ENCODE measurements at places on chromosomes 16 and 17. TPM values are rescaled to one million over a fixed set of nuclear protein-coding genes. Genes with fewer than 3 reads are reported as not detected.

DNA sequence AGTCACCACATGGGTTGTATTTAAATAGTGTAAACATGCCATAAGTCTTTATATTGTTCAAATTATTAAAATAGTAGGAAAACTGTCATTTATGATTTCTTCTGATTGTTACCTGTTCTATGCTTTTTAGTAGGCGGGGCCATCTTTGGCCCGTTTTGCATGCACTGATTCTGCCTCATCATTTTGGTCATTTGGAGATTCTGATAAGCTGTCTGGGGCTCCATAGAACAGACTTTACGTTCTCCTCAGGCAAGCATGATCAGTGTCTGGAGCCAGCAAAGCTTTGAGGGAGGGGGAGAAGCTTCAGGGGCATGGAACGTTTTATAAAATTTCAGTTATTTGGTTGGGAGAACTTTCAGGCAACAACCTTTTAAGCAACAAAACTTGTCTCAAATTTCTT lies 8.8 kb downstream of the NDEL1 start:
- no peak for DNase-seq

DNA sequence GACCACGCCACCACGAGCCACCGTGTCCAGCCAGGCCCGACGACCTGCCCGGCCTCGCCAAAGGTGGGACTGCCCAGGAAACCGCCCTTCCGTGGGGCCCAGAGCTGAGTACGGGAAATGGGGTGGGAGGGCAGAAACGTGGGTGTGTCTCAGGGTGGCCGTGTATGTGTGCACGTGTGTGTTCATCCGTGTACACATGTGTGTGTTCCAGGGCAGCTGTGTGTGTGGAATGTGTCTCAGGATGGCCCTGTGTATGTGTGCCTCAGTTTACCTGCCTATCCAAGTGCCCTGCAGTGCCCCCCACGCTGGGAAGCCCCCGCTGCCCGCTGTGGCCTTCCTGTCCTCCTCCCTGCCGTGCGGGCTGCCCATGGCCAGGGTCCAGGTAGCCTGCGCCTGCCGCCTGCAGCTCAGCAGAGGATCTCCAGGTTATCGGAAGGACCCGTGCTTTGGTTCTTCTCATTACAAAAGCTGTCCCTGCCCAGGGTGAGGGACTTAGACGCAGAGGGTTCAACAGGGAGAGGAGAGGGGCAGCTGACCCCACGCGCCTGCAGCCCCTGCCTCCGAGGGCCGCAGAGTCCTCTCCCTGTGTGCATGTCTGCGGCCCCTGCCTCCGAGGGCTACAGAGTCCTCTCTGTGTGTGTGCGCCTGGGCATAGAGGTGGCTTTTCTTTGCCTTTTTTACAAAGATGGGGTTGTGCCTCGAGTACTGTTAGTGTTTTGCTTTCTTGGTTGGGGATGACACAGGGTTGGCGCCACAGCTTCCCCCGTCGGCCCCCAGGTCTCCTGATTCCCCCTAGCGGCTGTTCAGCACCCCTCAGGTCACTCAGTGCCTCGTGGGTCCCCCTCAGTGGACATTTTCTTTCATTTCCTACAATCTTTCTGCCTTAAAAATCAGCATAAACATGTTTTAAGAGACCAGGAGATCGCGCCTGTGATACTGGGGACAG lies 23.6 kb downstream of the ZNF469 start:
- no peak for DNase-seq

- DNase-seq, result no peak
Observed at GRCh38 chr17:69473841-69474831, 59.6 kb downstream of the MAP2K6 start.

ALOX12 gene
- 1.0 TPM for total RNA-seq

- no peak for DNase-seq
Observed at GRCh38 chr17:8976638-8977037, 11.1 kb upstream of the PIK3R5 start.

DNA sequence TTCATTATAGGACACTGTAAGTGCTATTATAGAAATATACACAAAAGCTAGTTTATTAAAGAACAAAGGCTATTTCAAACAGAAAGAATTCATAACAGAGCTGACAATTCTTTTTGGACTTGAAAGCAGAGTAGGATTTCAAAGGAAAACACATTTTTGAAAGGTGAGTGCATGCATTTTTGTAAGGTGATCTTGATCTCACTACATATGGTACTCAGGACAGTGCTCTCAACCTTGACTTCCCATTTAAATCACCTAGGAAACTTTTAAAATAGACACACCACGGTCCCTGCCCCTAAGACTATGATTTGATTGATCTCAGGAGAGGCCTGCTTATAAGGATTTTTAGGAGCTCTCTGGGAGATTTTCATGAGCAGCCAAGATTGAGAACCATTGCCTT lies 1362.0 kb downstream of the CDH8 start:
- no peak for DNase-seq

- DNase-seq, result no peak
Observed at GRCh38 chr17:12187658-12188057, 167.0 kb downstream of the MAP2K4 start.

Data from epithelial cell of proximal tubule (primary cell).